ENCODE measurements at places on chromosomes 3 and 15.

DNA sequence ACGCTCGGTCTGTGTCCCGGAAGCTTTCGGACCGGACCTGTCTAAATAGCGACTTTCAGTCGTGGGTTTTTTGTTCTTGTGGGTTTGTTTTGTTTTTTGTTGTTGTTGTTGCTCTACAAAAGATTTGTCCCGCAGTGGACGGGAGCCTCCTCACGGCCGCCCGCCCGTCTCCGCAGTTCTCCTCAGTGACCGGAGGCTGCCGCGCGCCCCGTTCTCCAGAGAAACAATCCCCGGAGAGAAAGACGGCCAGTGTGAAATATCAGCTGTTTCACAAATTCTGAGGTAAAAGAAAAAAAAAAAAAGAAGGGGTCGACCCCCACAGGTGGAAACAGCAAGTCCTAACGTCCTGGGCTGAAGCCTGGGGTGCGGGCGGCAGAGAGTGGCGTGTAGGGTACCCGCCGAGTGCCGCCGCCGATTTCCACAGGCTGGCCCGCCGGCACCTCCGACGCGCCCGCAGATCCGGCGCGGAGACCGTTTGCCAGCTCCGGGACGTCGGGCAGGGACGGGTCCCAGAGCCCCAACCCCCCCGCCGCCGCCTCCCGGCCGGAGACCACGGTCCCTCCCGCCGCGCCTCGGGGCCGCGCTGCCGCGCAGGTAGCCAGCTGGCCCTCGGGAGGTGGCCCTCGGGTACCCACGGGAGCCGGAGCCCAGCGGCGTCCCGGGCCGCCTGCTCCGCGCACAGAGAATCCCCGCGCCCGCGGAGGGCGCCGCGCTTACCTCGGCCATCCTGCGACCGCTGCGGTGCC, 478 bp downstream of the BNC1 start:
- DNase-seq = no peak

- DNase-seq = no peak
These were observed 1226.4 kb downstream of the NSUN3 start for GRCh38 chr3:95289295-95289694.

- DNase-seq = peak; percentile 18
These were observed 35.9 kb downstream of the CCK start for GRCh38 chr3:42229942-42230688.

GRCh38 chr15:92914103-92914499, 14.0 kb downstream of the CHD2 start:
- DNase-seq = no peak

- no peak for DNase-seq
These were observed 165.0 kb downstream of the FRMD5 start for GRCh38 chr15:44029940-44030568.

- DNase-seq = no peak
These were observed 448.8 kb upstream of the THBS1 start for GRCh38 chr15:39132070-39132469.

- DNase-seq = no peak
These were observed 51.0 kb downstream of the NKIRAS1 start for GRCh38 chr3:23865595-23866396.

GRCh38 chr3:87268646-87269211, 7.7 kb downstream of the POU1F1 start:
- DNase-seq = no peak

DNA sequence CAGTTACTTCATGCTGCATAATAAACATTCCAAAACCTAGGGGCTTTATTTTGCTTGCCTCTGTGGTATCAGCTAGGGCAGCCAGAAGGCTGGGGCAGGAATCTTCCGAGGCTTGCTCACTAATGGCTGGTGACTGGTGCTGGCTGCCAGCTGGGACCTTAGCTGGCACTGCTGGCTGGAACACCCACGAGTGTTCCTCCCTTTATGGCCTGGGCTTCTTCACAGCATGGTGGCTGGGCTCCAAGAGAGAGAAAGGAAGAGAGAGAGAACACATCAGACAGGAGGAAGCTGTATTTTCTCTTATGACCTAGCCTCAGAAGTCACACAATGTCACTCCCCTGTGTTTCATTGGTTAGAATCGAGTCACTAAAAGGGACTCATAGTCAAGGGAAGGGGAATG, 23.9 kb upstream of the CDCP1 start:
- no peak for DNase-seq

DNA sequence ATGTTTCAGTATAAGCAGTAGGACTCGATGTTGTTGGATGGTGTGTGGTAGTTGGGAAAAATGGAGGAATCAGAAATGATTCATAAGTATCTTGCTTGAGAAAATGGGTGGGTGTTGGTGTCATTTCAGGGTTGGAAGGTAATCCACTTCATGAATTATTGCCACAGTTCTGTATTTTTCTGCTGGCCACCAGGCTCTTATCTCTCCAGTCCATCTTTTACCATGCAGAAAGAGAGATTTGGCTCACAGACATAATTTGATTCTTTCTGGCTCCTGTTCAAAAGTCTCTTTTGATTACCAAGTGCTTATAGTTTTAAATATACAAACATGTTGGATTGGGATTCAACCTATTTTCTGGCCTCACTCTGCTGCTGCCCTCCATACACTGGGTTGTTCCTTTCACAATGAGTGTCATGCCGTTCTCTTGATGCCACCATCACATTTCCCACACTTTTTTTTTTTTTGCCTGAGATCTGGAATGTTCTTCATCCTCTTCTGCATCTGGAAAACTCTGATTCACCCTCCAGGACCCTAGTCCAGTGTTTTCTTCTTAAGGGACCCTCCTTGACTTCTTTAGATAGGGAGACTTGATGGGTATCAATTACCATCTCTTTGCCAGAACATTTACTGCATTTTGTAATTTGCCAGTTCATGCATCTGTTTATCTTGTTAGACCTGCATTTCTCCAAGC, 69.4 kb upstream of the GAP43 start:
- DNase-seq = no peak

DNA sequence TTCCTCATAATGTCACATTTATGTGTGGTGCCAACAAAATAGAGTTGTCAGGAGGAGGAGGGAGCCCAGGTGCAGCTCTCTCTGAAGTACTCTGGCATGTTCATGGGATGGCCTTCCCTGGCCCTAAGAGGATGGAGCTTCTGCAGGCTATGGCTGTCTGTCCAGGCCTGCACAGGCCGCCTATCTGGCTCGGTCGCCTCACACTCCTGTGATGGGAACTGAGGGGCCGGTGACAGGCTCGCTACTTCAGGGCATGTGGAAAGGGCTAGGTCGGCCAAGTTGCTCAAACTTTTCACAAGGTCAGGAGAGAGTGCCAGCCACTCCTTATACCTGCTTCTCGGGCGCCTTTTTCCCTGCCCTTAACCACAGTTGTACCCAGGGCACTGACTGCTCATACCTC, 51.1 kb downstream of the SOX14 start:
- no peak for DNase-seq

GRCh38 chr15:82143390-82144385, 97.9 kb upstream of the MEX3B start:
- no peak for DNase-seq

- no peak for DNase-seq
These were observed 164.9 kb upstream of the SETMAR start for GRCh38 chr3:4138150-4138785.

DNA sequence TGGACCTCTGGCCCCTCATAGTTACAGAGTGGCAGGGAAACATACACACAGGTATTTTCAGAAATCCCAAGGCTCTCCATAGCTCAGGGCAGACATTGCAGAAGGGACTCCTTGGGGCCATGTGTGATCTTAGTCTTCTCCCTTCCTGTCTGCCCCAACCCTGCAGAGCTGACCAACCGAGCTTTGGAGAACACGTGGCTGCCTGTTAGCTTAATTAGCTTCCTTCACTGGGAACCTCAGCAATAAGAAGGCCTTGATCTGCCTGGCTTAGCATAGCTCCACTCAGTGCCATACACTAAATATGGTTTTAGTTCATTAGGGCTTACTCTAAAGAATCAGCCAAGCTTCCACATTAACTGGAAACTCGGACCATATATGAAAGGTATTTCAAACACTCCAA, 12.3 kb downstream of the LYZL4 start:
- no peak for DNase-seq

DNA sequence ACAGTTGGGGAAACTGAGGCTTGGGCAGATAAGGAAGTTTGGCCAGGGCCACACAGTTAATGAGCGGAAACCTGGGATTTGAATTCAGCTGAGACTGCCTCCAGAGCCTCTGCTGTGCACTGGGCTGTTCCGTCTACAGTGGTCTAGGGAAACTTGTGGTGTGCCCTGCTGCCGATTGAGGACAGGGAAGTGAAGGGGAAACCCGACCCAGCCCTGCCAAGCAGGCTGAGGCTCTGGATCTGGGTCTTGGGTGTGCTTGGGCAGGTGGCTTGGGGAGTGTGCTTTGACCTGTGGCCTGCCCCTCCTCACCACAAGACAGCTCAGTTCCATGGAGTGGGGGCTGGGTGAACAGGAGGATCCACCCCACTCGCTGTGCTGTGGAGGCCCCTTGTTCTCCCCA, 17.6 kb downstream of the NISCH start:
- DNase-seq = no peak

DNA sequence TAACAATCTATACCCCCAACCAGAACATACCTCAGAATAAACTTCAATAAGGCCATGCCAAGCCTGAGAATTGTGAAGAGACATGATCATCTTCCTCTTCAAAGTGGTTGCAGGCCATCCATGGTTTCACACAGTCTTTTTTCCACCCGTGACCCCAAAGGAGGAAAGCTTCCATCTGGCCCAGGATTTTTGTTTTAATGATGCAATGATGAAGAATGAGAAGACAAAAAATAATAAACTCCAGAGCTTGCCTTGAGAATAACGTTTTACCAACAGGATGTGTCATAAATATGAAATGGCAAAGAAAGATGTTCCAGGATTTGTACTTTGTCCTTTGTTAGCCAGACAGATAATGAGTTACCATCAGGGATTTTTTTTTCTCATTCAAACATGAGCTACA, 201.9 kb downstream of the WNT5A start:
- DNase-seq = no peak

DNA sequence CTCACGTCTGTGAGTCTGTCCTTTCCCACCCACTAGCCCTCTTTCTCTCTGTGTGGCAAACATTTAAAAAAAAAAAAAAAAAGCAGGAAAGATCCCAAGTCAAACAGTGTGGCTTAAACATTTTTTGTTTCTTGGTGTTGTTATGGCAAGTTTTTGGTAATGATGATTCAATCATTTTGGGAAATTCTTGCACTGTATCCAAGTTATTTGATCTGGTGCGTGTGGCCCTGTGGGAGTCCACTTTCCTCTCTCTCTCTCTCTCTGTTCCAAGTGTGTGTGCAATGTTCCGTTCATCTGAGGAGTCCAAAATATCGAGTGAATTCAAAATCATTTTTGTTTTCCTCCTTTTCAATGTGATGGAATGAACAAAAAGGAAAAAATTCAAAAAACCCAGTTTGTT, 97.7 kb downstream of the GAP43 start:
- DNase-seq = no peak

DNA sequence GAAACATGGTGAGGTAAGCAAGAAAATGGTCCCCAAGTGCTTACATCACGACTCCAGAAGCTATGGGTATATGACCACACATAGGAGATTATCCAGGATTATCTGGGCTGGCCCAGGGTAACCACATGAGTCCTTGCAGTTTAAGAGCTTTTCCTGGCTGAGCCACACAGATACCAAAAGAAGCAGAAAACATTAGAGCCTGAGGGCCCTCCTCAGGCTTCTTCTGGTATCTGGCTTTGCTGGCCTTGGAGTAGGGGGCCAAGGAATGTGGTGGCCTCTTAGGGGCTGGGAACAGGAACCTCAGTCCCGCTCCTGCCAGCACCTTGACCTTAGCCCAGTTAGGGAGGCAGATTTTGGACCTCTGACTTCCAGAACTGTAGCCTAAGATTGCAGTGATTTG, 259.1 kb downstream of the KCNMB2 start:
- DNase-seq = no peak

DNA sequence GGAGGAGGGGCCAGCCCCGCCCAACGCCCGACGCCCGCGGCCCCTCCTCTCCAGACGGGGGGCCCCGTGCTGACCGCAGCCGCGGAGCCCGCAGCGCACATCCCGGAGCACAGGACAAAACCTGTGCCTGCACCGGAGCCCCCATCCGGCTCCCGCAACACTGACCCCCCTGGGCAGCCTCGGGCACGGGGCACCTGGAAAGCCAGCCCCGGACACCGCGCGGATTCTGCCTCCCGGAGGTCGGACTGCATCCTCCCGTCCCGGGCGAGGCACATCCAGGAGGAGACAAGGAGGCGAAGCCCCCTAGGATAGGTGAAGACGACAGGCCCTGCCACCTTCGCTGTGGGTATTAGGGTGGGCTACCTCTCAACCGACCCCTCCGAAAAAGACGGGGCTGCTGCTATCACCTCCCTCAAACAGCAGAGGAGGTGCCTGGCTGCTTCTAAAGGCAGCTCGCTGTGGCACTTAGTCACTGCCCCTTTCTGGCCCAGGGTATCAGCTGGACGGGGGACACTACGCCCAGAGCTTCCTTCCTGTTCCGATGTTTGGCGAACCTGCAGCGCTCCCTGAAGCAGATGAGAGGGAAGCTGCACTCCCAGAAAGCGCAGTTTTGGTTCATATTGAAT, 10.6 kb downstream of the XXYLT1 start:
- no peak for DNase-seq

- no peak for DNase-seq
These were observed 64.8 kb downstream of the FAM43A start for GRCh38 chr3:194750491-194750828.

GRCh38 chr15:99257107-99257750, 5.9 kb downstream of the LRRC28 start:
- no peak for DNase-seq

DNA sequence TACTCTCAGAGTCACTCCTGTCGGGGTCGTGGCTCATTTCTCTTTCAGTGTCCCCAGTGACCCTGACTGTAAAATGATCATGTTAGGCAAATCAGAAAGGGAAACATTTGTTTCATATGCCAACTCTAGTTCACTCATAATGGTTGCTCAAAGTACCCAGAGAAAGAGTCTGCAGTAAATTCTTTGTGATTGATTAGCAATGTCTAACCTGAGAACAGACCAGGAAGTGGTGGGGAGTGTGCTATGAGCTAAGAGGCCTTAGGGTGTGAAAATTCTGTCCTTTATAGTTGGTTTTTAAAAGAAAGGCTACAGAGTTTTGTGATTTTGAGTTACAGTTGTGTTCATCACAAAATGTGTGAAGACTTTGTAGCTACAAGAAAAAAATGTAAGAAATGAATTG, 108.9 kb downstream of the EDEM1 start:
- DNase-seq = no peak

- no peak for DNase-seq
These were observed 326.1 kb upstream of the IL12A start for GRCh38 chr3:159662549-159662948.

GRCh38 chr3:129014793-129015345, 13.8 kb downstream of the EFCC1 start:
- DNase-seq = no peak

- DNase-seq = no peak
These were observed 238.7 kb upstream of the RORA start for GRCh38 chr15:61467823-61468222.

- DNase-seq = no peak
These were observed 35.4 kb downstream of the PSTPIP1 start for GRCh38 chr15:77030048-77030927.

DNA sequence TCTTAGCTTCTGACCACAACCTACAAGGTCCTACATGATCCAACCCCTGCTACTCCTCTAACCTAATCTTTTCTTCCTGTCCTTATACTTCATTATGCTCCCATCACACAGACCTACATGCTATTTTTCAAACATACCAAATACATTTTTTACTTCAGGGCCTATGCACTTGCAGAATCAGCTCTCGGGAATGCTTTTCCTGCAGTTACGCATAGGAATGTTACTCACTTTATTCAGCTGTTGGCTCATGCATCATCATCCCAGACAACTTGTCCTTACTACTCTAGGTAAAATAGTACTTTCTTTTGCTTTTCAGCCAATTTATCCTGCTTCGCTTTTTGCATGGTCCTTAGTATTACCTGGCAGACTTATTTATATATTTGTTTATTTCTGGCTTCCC, 105.6 kb downstream of the OXSM start:
- no peak for DNase-seq

All from cerebellar nuclear complex (tissue), 1 donor.